Activated T-helper 2 cell treated with anti-CD3 and anti-CD28 coated beads, Interferon-gamma antibody, Interleukin-2, Interleukin-4, amounts not matched to agents 10 μg/mL and 5 μg/mL and 100 μg/mL, durations not matched to agents 14 hours and 24 hours and 36 hours (primary cell): ENCODE measurements at places on chromosomes 7 and 10. TPM values are rescaled to one million over a fixed set of nuclear protein-coding genes. Genes with fewer than 3 reads are reported as not detected.

- no peak for DNase-seq
Observed at GRCh38 chr10:119309423-119309770, 102.0 kb downstream of the GRK5 start.

DNA sequence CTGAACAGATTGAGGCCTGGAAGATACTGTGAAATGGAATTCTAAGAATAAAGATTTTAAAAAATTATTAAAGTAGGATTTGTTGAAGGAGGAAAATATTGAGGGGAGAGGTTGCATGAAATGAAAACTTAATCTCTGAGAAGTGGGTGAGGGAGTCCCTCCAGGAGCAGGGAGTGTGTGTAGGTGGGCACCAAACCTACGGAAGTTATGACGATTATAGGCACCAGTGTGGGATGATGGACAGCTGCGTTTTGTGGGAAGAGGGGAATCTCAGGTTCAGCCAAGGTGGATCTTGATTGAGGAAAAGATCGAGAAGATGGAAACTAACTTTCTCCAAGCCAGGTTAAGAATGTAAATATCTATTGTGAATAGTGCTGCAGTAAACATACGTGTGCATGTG, 246.4 kb downstream of the CCDC3 start:
- no peak for DNase-seq

GRCh38 chr7:142847353-142847752, 7.5 kb upstream of the EPHB6 start:
- no peak for DNase-seq

GRCh38 chr10:82041018-82041417, 166.0 kb downstream of the NRG3 start:
- no peak for DNase-seq

The SAMD9L gene
- total RNA-seq = 12.6 and 15.3 TPM in 2 replicates

DNA sequence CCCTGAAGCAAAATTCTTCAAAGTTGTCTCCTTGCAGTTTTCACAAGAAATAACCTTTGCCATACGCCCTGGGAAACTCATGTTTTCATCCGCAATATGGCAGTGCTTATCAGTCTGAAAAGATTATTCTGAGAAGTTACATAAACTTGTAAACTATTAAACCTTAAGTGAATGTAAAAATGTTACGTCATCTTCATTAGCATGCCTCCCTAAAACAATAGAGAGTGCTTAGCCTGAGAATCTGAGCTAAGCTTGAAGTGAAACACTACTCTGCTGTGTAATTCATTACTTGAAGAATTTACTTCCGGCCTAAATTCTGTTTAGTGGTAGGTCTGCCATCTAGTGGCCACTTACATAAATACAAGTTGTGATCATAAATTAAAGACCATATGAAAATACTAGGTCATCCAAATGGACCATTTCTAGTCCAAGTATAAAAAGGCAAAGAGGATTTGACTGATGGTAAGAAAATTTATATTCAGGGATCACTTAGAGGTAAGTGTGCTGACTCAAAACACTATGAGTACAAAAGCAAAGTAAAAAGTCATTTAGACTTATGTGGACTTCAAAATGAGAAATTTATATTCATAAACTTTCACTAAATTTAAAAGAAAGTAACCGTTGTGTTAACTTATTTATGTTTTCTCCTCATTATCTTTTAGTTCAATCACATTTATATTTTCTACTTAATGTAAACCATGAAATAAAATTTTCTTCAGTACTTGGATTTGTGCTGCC, 745.1 kb upstream of the LRRTM3 start:
- no peak for DNase-seq

The HOXA2 gene
- not detected in 2 replicates for total RNA-seq

The GRM8 gene
- not detected in 2 replicates for total RNA-seq

- DNase-seq = no peak
Observed at GRCh38 chr10:124342136-124342820, 76.4 kb downstream of the OAT start.

DNA sequence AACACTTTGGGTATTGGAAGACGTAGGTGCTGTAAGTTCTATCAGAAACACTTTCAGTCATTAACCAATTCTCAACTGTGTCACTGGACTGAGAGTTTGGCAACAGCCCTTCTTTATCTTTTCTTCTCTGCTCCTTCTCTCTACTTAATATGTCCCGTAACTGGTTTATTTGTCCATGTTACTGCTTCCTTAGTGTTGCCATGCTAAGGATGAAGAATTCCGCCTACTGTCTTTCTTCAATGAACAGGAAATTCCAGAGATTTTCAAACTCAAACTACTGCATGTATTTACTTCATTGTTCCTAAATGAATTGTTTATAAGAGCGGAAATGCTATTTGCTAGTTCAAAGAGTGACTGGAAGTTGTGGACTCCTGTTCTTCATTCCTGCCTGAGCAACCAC, 143.7 kb downstream of the TAX1BP1 start:
- DNase-seq = no peak

- no peak for DNase-seq
Observed at GRCh38 chr10:47278152-47278473, 21.9 kb upstream of the GDF10 start.

The PNLIPRP2 gene
- total RNA-seq = not detected in 2 replicates

- DNase-seq = no peak
Observed at GRCh38 chr10:69211524-69211923, 8.6 kb upstream of the HKDC1 start.

DNA sequence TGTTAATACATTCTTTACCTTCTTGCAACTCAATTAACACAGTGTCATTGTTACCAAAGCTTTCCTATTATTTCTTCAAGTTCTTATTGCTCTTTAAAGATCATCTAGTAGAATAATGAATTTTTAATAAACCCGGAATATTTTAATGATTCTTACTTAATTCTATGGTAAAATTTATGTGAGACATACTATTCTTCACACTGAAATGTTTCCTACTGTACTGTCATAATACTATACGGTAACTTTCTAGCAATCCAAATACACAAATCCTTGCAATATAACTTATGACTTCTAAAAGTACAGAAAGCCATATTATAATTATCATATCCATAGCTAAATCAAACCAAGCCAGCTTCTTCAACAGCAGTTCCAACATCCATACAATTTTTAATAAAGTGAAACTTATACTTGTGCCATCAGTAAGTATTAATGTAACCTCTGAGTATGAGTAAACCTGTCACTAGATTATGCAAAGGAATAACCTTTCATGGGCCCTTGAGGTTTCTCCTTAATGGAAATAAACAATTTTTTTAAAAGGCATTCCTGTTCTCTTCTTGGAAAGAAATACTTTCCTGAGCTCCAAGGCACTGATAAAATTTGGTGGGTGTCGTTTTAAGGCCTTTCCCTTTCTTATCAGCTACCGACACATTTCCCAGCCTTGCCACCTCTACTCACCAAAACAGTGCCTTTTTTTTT, 87.4 kb downstream of the IMMP2L start:
- no peak for DNase-seq

The TRPV5 gene
- total RNA-seq = not detected in 2 replicates

The CALCR gene
- not detected in 2 replicates for total RNA-seq

The VGF gene
- 0.23 and 0.41 TPM in 2 replicates for total RNA-seq

GRCh38 chr7:39531818-39532217, 34.4 kb upstream of the YAE1 start:
- DNase-seq = no peak

- DNase-seq = no peak
Observed at GRCh38 chr10:75462865-75463264, 31.4 kb downstream of the LRMDA start.

GRCh38 chr7:105691082-105691679, 109.9 kb upstream of the EFCAB10 start:
- DNase-seq = peak; percentile 50

The HEPACAM2 gene
- not detected in 2 replicates for total RNA-seq

The UBE2D1 gene
- total RNA-seq = 14.8 and 14.9 TPM in 2 replicates

The CALU gene
- total RNA-seq = 53.7 and 57.4 TPM in 2 replicates

The ASB10 gene
- not detected in 2 replicates for total RNA-seq

DNA sequence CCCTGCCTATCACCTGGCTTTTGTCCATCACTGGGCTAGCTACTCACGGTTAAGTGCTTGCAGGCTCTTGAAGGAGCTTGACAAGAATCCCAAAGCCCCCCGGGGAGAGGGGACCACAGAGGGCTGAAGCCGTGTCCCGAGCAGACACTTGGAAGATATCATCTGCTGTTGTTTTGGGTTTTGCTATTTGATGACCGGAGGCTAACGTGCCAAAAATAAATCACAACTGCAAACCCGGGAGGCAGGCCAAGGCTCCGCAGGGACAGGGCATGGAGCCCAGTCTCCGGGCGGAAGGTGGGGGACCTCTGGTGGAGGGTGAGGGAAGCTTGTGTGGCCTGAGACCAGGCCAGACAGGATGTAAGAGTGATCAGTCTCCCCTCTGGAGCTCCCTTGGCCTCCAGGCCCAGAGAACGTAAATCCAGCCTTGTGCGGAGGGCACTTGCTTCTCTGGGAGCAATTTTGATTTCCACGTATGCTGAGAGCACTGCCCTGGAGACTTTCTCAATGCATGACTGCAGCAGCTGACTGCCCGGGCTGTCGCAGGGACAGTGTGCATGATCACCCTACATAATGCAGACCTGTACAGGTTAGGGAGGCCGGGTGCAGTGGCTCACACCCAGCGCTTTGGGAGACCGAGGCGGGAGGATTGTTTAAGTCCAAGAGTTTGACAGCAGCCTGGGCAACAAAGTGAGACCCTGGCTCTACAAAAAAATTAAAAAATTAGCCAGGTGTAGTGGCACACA, at the start of gene PHKG1:
Gene PHKG1, minus strand, starts transcription at position 164 of the 743 bp plus-strand sequence. CDS start 4,011 bp downstream, outside the sequence.
- no peak for DNase-seq

The SPDYE1 gene
- not detected in 2 replicates for total RNA-seq

GRCh38 chr7:132453826-132454225, 122.4 kb downstream of the PLXNA4 start:
- no peak for DNase-seq
